ENCODE measurements at places on chromosomes 7 and 10.
A peak's percentile ranks its signal among the peaks of the same experiment; 100 is the strongest.

DNA sequence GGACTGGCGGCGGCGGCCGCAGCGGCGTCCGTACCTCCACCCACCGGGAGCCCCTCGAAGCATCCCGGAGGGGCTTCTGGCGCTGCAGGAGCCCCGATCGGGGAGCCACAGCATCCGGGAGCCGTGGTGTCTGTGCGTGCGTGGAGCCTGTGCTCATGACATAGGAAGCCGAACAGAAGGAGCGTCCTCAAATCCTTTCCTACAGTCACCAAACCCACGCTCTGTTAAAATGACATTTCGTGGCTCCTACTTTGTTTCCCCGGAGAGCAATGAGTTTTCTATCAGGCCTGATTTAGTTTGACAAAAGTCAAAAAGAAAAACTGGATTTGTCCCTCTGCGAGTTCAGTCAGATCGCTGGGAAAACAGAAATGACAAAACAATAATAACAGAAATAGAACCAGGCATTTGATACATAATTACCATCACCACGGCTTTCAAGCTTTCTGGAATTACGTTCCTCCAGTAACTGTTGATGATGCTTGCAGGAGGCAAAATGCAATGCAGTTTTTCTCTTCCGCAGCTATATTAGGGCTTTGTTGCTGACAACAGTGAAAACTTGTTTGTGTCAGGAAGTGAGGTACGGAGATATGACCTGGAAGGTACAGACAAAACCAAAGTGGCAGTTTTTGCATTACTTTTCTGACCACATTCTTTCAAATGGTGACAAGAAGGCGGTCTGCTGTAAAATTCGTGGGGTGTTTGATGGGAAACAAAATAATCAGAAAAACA is 219.3 kb upstream of the MKLN1 start:
- no peak for DNase-seq

- no peak for DNase-seq
Observed at GRCh38 chr7:142401951-142402350, 144.1 kb upstream of the PRSS58 start.

- no peak for DNase-seq
Observed at GRCh38 chr7:108875139-108875538, 305.5 kb downstream of the DNAJB9 start.

DNA sequence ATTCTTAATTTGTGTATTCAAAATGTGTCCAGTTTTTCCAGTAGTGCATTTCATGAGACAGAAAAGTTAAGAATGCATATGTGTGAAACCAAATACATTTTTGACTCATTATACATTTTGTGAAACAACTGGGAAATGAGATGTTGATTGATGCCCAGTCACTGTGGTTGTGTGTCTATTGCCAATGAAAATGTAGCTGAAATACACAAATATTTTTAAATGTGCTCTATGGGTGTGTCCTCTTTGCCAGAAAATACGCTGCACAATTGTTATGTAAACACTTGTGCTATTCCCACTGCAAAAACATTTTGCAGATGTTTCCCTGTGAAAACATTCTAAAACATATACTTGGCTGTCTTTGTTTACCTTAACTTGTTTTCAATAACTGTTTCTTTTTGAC is 395.2 kb downstream of the TFEC start:
- DNase-seq = no peak

DNA sequence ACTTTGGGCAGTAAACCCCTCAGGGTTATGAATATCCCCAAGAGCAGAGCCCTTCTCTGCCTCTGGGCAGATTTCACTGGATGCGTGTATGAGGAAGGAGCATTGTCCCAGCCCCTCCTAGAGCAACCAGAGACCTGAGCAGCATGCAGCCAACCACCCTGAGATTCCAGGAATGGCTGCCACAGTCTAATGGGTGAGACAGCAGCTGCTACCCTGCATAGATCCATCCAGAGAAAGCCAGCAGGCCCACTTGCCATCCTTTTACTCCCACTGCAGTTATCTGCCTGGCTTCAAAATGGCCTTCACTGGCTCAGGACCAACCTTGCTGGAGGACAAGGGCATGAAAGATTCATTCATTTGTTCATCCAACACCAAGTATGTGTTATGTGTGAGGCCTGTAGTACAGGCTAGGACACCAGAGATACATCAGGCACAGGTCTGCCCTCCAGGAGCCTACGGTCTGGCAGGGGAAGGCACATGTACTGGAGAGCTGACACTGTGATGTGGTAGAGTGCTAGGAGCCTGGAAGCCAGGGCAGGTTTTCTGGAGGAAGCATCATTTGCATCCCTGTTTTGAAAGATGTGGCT is 26.2 kb upstream of the C10orf105 start:
- no peak for DNase-seq

GRCh38 chr10:92591550-92592022 is 1.3 kb upstream of the KIF11 start:
- DNase-seq = peak; percentile 78

- no peak for DNase-seq
Observed at GRCh38 chr10:119658274-119658673, 7.1 kb downstream of the BAG3 start.

GRCh38 chr7:135745703-135746312 is 2.8 kb downstream of the FAM180A start:
- no peak for DNase-seq

GRCh38 chr10:106863549-106863948 is 301.0 kb downstream of the SORCS1 start:
- DNase-seq = no peak

GRCh38 chr7:49692516-49692915 is 80.9 kb upstream of the VWC2 start:
- no peak for DNase-seq

GRCh38 chr10:96188421-96188820 is 58.3 kb downstream of the ZNF518A start:
- DNase-seq = no peak

DNA sequence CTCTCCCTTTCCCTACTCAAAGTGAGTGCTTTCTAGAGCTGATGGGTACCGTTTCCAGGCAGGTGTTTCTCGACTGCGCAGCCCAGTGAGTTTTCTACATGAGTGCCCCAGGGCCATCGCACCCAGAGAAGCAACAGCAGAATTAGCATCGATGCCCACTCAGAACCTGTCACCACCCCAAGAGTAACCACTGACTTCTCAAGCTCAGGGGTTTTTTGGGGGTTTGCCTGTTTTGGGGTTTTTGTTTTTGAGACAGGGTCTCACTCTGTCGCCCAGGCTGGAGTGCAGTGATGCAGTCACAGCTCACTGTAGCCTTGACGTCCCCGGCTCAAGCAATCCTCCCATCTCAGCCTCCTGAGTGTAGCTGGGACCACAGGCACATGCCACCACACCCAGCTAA is 25.7 kb downstream of the SNX8 start:
- no peak for DNase-seq

GRCh38 chr7:149471289-149471953 is 10.6 kb upstream of the ZNF777 start:
- no peak for DNase-seq

- no peak for DNase-seq
Observed at GRCh38 chr7:159141660-159142059, 3.0 kb downstream of the VIPR2 start.

GRCh38 chr10:60069311-60069710 is 163.0 kb upstream of the CCDC6 start:
- DNase-seq = no peak

- peak; percentile 36 for DNase-seq
Observed at GRCh38 chr7:100130608-100131453, 4.1 kb downstream of the MBLAC1 start.

DNA sequence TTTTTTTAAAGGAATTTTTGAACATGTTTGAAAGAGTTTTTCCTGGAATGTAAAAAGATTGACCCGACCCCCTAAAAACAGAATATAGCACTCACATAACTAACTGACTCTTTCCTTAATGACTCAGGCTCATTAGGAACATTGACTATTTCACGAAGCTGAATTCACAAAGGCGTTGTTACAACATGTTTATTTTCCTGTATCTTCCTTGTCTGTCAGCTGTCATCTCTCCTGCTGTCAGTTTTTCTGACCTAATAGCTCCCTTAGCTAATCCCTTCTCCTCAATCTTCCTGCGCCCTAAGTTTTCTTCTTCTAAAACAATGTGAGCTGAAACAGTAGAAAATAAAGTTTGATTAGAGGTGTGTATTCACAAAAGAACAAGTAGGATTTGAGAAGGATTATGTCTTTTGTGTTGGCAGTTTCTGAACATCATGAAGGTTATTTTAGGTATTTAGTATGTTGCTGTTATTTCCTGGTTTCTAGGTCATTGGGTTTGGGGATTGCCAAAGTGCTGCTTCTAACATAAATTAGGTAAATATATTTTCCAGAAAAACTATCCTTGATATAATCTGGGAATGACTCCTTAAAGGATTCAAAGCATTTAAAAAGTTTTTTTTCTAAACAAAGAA is 4.6 kb upstream of the MDFIC start:
- no peak for DNase-seq

- no peak for DNase-seq
Observed at GRCh38 chr10:108352771-108353170, 1188.3 kb upstream of the SORCS1 start.

DNA sequence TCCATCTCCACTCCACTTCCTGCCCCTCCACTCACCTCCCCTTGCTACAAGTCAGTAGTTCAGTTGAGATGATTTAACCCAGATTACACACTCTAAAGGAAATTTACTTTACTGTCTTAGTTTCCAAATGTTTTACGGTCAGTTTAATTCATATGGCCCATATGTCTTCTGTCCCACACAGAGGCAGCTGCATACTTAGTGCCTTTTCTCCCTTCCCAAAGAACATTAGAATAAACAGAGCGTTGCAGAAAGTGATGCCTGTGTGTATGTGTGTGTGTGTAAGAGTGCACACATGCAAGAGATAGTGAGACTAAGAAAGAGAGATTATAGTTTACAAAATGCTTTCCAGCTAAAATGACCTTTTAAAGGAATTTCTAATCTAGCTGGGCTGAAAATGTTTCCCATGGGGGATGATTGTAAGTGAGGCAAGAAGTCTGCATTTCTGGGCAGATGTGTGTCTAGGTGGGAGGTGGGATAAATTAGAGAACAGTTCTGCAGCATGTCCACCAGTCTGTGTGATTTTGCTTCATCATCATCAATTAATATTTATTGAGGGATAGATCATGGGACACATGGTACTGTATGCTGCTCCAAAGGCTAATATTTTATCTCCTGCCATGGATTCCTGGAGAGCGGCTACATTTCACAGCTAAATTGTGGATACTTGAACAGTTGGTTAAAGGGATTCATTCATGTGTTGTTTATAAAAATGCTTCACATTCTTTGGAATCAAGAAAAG is 81.5 kb downstream of the NXPH1 start:
- no peak for DNase-seq

- no peak for DNase-seq
Observed at GRCh38 chr7:135670179-135670578, 7.9 kb downstream of the STMP1 start.

DNA sequence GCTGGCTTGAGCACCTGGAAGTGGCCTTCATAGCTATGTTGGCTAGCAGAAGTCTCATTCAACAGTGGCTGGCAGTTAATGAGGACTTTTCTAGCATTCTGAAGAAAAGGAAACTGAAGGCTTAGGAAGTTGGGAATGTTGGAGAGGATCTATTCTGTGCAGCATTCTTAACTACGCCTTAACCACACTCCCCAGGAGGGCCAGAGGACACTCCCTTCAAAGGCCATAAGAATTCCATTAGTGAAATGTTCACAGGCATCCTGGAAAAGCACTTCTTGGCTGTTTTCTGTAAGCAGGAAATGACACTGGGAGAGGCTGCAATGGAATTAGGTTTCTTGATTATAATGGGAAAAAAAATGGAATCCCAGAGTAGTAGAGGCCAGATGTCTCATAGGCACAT is 188.9 kb downstream of the ARHGAP12 start:
- DNase-seq = no peak

- DNase-seq = no peak
Observed at GRCh38 chr10:17074541-17074847, 55.1 kb downstream of the CUBN start.

GRCh38 chr7:29319719-29320521 is 125.3 kb downstream of the CHN2 start:
- no peak for DNase-seq

DNA sequence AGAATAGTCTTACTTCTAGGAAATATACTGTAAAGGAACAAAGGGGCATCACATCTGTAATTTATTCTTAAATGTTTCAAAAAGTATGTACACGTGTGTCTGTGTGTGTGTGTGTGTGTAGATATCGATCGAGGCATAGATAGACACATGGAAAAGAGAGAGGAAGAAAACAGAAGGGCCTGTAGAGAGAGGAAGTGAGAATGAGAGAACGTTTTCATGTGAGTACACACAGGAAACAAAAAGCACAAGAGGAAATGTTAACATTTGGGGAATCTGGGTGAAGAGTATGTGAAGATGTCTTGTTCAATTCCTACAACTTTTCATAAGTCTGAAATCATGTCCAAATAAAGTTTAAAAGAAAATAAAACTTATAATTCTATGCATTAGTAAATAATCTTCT is 286.5 kb upstream of the SORCS1 start:
- no peak for DNase-seq

GRCh38 chr7:100694098-100694745 is at the start of gene GIGYF1:
TSS of gene GIGYF1 (minus strand) at chr7:100694250. CDS start at chr7:100688238, 6,012 bp downstream.
- peak; percentile 46 for DNase-seq

DNA sequence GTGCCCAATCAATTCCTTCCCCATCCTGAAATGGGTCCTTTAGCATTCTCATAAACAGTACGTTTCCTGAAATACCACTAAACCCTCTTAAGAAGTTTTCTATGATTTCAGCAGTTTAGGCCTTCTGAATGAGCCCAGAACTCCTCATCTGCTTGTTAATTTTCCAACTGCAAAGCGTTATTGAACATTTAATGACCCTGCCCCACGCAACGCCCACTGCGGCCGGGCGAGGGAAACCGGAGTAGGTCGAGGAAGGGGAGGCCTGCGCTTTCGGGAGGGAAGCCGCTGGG is 608 bp upstream of the UBN2 start:
- no peak for DNase-seq

GRCh38 chr10:110750931-110751330 is 106.8 kb downstream of the RBM20 start:
- no peak for DNase-seq

DNA sequence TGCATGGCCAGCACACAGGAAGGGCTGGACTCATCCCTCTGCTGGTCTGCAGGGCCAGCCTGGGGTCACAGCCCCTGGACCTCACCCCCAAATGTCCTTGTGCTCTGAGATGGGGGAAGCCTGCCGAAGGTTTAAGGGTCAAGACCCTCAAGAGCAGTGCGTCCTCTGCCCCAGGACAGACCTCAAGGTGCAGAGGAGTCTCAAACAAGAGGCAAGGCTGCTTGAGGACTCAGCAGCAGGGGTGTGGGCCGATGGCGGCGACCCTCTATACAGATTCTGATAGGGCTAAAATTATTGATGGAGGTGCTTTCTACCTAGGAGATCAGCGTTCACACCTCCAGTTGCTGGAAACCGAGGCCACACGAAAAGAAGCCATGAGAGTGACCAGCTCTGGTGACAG is 80.7 kb downstream of the ZRANB1 start:
- no peak for DNase-seq

- DNase-seq = peak; percentile 30
Observed at GRCh38 chr7:64946772-64947171, 43.7 kb downstream of the ZNF273 start.

- DNase-seq = no peak
Observed at GRCh38 chr10:3902054-3902808, 117.2 kb upstream of the KLF6 start.

DNA sequence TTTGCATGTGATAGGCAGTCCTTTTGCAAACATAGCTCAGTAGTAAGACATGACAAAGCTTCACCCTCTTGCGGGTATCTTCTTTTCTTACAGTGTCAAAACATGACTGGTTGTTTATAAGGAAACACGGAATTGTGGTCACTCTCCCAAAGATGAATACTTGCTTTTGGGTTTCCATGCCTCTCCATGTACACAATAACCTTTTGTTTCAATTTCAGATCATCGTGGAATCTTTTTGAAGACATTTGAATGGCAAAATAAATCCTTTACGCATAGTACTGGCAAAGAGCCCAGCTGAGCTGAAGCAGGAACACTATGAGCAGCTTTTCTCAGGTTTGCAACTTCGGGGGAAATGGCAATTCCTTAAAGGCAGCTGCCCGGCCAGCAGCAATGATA is 156.8 kb upstream of the FRMD4A start:
- peak; percentile 44 for DNase-seq
